ENCODE measurements at places on chromosomes 4 and X.

GRCh38 chrX:41245641-41246040, 88.3 kb upstream of the DDX3X start:
- no peak for DNase-seq

DNA sequence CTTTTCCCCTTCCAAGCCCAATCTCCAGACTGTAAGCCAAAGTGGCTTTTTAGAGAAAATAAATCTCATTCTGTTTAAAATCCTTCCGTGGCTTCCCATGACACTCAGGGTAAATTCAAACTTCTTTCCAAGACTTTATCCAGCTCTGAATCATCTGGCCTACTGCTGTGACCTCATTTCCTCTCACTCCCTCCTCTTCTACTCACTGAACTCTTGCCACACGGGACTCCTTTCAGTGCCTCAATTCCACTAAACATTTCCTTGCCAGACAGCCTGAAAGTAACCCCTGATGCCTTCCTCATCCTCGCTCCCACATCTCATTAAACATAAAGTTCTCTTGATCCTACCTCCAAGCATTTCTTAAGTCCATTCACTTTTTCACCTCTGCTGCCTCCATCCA, 27.8 kb upstream of the RNF128 start:
- DNase-seq = no peak

DNA sequence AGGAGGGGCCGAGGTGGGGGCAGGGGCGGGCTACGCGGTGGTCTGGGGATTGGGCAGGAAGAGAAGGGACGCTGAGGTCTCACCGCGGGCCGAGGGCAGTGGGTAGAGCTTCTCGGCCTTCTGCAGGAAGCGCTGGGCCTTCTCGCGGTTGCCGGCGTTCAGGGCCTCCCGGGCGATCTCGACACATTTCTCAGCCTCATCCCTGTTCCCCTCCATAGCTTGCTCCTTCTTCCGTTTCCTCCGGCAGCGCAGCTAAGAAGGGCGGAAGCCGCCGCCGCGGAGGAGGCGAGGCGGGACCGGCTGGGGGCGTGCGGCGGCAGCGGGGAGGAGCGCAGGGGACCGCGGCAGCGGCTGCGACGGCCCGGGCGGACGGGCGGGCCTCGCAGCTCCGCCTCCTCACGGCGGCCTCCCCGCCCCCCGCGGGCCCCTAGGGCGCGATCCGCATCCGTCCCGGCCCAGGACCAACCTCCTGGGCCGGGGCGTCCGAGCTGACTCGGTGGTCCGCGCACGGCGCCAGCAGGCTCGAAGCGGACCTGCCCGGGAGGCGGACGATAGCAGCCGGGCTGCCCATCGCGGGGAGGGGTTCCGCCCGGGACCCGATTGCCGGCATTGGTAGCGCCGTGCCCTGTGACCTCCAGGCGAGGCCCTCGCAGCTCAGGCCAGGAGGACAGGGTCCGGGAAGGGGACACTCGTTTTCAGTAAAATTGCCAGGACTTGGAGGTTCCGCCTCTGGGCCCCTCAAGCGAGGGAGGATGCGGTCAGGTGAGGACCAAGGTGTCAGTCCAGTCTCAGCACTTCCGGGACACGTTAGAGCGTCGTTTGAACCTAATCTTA, at the start of gene DNAJB14:
TSS of gene DNAJB14 (minus strand) at position 263 of the 834 bp plus-strand sequence. CDS start at position 216, 47 bp downstream.
- DNase-seq = peak; percentile 71

- DNase-seq = no peak
These were observed 734 bp upstream of the GALNT7 start for GRCh38 chr4:173167758-173168395.

GRCh38 chr4:148831945-148832344, 389.7 kb upstream of the NR3C2 start:
- DNase-seq = no peak

- DNase-seq = no peak
These were observed 298.6 kb upstream of the PPARGC1A start for GRCh38 chr4:24188459-24188858.

DNA sequence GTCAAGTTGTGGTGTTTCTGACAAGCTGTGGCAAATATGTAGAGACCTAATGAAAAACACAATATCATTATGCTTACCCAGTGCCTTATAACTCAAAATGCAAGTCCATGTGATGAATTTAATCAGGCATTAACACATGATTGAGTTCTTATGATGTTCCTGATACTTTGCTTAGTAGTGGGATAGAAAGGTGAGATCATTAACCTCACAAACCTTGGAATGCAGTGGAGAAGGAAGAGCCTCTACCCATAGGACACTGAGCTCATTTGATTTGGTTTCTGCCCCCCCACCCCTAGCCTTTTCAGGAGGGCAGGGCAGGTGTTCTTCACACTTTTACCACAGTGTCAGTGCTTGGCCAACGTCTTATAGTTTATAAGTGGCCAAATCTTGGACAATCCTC, 683.6 kb upstream of the CPEB2 start:
- DNase-seq = no peak
